ENCODE measurements at places on chromosomes 12 and 14.

DNA sequence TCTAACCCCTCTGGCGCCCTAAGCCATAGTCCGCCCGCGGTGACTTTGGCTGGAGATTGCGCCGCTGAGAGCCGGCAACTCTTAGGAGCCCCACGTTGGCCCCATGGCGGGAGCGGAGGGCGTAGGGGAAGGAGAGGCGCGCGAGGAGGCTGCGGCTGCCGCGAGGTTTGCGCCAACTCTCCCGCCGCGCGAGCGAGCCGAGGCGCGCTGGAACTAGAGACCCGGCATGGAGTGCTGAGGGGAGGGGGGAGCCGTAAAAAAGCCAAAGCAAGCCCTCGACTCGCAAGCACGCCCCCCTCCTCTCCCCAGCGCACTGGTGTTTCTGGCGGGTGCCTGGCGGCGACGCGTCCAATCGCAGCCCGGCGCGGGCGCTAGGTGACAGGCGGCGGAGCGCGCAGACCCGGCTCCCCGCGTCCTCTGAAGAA lies at the start of gene SYT10:
Gene SYT10, minus strand, starts transcription at position 233 of the 425 bp plus-strand sequence. CDS start 297 bp downstream, outside the sequence.
- no peak for DNase-seq

- DNase-seq = no peak
Measured at GRCh38 chr12:45259675-45260074, 43.8 kb downstream of the ANO6 start.

GRCh38 chr12:124967016-124967739 lies 21.8 kb downstream of the DHX37 start:
- no peak for DNase-seq

DNA sequence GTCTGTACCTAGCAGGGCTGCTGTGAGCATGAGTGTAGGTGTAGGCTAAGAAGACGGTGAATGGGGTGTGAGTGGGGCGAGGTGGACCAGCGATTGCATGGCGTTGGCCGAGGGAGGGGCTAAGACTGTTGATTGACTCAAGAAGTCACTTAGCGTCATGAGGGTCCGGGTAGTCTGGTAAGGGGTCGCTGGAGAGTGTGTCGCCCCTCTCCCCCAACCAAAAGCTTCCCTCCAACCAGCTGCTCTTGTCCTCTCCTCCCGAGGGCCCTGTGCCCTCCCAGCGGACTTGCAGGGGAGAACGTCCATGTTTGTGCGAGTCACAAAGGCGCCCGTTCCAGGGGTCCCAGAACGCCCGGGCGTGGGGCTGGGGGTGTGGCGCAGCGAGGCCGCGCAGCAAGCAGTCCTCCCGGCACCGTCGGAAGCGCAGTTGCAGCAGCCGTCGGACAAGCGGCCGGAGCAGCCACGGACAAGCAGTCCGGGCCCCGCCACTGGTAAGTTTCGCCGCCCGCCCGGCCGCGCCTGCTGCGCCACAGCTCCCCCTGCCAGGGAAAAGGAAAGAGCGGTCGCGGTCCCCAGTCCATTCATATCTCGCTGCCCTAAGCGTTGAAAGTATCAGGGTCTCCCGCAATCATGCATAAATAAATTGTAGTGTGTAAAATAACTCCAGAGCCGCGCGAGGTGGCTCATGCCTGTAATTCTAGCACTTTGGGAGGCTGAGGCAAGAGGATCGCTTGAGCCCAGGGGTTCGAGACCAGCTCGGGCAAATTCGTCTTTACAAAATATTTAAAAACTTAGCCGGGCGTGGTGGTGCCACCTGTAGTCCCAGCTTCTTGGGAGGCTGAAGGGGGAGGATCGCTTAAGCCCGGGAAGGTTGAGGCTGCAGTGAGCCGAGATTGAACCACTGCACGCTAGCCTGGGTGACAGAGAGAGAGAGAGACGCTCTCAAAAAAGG lies at the start of gene CCDC63:
Gene CCDC63, plus strand, starts transcription at position 373 of the 952 bp plus-strand sequence. CDS start 5,968 bp downstream, outside the sequence.
- DNase-seq = no peak

DNA sequence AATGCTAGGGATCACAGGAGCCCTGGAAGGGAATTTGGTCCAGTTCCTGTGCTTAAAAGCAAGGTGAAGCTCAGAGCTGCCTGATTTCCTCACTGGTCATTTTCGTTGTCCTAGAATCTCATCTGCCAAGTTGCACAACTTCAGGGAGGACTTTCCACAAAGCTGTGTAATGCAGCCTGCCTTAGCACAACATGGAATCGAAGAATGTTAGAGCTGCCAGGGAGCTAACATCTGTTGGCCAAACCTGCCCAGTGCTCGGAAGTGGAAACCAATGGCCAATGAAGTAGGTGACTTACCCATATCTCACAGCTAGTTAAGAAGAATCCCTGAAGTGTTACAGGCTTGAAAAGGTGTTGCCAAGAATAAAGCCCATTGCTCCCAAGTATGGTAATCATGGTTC lies 79.9 kb upstream of the SSTR1 start:
- no peak for DNase-seq
